ENCODE measurements at places on chromosomes 1 and 21. TPM values are rescaled to one million over a fixed set of nuclear protein-coding genes. Genes with fewer than 3 reads are reported as not detected.

CRP gene
- total RNA-seq = not detected

HOOK1 gene
- total RNA-seq = not detected

ZMPSTE24 gene
- 88.3 TPM for total RNA-seq

DNA sequence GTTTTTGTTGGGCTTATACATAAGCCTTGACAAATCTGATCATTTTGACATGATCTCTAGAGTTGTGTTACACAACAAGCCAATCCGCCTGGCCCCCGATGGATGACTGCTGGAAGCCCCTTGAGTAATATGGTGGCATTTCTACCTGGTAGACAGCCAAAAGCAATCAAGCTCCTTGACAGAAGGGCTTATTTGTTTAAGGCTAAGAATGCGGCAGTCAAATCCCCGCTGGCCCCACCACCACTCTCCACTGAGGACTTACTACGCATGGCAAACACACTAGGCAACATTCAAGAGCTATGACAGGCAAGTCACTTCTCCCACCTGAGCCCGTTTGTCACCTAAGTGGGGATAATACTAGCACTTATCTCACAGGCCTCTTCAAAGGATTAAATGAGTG, 33.4 kb upstream of the C1orf198 start:
- no peak for DNase-seq

DNA sequence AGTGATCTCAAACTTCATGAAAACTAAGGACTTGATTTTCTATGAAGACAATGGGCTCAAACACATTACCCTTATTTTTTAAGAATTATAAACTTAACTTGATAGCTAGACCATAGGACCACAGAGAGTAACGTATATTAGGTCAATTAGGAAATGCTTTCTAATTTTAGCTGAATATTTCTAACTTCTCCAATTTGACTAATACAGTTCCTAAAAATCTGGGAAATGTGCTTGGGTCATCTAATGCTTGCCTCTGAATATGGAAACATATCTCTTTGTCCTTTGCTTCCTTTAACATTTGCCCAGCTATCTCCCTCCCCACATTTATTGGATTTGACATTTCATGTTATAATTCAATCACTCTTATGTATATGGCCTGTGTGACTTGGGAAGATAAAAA, 141.4 kb downstream of the LHX8 start:
- no peak for DNase-seq
